Spleen (tissue), 13 donors: ENCODE measurements at places on chromosomes 4 and X. TPM values are rescaled to one million over a fixed set of nuclear protein-coding genes. Genes with fewer than 3 reads are reported as not detected.

CPE gene
- 9.6 TPM for total RNA-seq

RPA4 gene
- 0.79 TPM for total RNA-seq

CXCL10 gene
- 2.1 TPM for total RNA-seq

TMEM271 gene
- not detected for total RNA-seq

ADAM29 gene
- not detected for total RNA-seq

PNCK gene
- total RNA-seq = not detected

LRCH2 gene
- total RNA-seq = 2.9 TPM

DNA sequence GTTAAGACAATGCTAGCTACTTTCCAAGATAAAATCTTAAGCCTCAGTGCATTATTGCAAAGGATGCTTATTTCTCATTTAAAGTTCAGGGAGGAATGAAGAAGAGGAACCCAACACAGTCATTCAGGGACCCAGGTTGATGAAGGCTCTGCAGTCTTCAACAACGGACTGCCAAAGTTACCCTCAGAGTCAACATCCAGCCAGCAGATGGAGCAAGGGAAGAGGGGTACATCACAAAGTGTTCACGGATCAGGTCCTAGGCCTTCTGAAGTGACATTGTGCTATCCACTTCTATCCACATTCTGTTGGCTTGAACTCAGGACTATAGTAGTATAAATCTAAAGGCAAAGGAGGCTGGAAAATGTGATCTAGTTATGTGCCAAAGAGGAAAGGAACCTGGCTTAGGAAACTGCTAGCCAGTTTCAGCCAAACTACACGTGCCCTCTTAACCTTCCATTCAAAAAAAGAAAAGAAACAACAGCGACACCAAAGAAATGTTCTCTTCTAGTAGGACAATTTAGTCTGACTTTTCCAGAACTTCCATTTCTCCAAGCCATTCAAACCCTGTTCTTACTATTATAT, 28.8 kb downstream of the NKX6-1 start:
- no peak for DNase-seq

DNA sequence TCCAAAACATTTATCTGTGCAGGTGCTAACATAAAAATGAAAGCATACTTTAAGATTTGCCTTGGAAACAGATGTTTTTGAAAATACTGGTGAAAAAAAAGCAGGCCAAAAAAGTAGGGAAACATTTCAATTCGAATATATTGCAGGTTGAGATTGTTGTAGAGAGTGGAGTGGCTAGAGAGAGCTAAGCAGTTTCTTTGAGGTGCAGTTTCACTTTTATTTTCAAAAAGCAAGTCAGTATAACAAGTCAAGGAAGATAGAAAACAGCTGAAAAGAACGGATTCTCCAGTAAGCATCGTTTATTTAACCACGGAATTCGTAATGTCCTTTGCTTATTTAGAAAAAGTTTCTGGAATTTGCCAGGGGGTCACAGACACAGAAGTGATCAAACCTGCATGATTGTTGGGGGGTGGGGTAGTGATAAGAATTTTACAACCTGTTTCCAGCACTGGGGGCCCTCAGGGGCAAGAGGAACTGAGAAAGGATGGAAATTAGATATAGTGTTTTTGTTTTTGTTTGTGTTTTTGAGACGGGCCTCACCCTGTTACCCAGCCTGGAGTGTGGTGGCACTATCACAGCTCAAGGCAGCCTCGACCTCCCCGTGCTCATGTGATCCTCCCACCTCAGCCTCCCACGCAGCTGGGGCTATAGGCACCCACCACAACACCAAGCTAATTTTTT, 175.0 kb downstream of the TENM3 start:
- DNase-seq = no peak

DNA sequence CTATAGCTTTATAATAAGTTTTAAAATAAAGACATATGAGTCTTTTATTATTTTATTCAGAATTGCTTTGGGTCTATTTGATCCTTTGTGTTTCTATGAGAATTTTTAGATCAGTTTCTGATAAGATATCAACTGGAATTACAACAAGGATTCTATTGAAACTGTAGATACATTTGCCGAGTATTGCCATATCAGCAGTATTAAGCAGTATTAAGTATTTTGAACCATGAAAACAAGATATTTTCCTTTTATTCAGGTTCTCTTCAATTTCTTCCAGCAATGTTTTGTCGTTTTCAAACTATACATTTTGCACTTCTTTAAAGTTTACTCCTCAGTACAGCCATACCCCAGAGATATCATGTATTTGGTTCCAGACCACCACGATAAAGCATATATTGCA, 598.8 kb downstream of the DACH2 start:
- DNase-seq = no peak

DNA sequence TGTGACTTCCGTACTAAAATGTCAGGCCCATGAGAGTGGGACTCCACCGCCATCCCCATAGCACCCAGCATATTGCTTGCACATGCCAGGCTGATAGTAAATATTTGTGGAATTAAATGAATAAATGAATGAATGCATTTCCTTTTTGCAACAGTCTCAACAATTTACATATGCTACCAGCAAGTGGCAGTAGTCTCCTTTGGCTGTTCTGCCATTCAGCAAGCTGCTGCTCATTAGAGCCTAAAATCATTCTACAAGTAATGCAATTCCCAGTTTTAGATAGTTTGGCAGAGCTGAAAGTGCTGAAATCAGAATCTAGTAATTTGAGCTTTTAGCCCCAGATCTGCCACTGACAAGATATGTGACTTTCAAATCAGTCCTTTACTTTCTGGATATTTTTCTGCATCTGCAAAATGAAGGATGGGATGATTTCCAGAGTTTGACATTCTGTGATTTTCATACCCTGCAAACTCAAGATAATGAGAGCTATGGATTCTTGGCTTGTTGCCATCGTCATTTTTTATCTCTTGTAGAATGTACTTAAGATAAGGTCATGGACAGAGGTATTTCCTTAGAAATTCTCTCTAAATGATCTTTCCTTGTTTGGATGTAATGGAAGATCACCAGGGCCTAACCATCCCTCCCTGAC, 35.7 kb upstream of the INTS6L start:
- DNase-seq = no peak

DNA sequence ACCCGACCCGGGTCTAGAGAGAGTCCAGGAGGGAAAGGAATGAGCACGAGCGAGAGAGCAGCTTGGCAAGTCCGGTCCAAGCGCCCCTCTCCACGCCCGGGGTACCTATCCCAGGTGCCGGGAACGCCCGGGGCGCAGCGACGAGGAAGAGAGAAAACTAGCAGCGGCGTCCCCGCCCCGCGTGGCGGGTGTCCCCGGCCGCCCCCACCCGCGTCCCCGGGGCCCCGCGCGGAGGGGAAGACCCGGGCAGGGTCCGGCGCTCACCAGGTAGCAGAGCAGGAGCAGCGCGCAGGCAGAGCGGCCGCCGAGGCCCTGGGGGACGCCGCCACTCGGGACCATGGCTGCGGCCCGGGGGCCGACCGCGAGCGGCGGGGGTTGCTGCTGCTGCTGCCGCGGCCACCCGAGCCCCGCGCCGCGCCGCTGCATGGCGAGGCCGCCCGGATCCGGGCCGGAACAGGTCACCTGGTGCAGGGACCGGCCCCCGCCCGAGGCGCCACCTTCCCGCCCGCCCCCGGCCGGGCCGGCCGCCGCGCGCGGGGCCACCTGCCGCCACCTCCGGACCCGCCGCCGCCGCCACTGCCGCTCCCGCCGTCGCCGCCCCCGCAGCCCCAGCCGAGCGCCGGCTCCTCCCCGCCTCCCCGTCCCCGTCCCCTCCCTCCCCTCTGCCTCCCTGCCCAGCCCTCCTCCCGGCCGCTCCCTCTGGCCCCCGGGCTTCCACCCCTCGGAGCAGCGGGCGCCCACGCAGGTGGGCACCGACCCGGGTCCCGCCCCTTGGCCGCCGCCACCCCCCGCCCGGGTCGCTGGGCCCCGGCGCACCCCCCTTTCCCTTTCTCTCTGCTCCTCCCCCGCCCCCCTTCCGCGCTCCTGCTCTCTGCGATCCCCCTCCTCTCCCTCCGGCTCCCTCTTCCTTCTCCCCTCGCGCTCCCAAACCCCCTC, at the start of gene SEL1L3:
Gene SEL1L3 (minus strand): TSS at position 578 of the 936 bp plus-strand sequence. CDS start 152 bp downstream, at position 426.
- peak; percentile 93 for DNase-seq

GRCh38 chrX:49161632-49162031, 926 bp upstream of the MAGIX start:
- peak; percentile 30 for DNase-seq

GRCh38 chr4:23822181-23822580, 67.7 kb downstream of the PPARGC1A start:
- no peak for DNase-seq

GRCh38 chrX:130645955-130646583, 244.3 kb downstream of the RBMX2 start:
- no peak for DNase-seq

DNA sequence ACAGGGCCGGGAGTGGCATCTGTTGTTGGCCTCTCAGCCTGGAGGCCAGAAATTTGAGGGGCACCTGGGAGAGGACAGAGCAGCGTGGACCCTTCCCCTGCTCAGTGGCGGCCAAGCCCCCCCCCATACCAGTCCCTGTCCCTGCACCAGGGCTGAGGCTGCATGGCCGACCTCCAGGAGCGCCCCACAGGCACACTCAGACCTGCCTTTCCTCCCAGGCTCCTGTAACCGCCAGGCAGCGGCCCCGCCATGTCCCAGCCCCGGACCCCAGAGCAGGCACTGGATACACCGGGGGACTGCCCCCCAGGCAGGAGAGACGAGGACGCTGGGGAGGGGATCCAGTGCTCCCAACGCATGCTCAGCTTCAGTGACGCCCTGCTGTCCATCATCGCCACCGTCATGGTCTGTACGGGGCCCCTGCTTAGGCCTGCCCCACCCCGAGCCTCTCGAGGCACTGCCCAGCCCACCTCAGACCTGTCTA, 15.3 kb downstream of the TMEM175 start:
- DNase-seq = peak; percentile 56

DNA sequence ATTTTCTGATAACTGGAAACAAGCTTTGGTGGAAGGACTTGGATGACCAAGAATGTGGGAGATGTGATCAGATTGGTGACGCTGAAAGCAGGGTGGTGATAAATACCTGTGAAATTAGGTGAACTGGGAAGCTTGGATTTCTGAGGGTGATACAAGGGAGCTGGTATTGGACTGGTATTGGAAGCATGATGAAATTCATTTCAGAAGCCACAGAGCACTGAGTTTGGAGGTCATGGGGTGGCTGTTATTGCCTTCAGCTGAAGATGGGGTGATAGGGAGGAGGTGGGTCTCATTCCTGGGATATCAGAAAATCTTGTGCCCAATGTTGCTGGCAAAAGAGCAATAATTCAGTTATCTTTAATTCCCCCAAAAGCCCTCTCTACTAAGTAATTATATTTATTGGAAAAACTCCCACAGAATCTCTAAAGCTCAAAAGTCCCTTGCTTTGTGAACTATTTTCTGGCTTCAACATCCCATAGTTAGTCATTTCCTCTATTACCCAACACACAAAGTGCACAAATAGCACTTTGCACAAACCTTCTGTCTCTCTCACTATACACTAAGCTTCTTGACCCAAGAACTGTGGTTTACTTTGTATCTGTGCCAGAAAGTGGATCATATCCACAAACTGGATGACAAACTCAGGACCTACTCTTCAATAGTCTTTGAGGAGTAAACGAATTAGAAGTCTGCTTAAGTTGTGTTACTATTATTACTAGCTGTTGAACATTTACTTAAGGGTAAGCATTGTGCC, 23.1 kb upstream of the CAMK2D start:
- DNase-seq = no peak

GRCh38 chr4:16942491-16942890, 44.0 kb upstream of the LDB2 start:
- DNase-seq = no peak

- no peak for DNase-seq
Observed at GRCh38 chr4:147596377-147596776, 20.8 kb upstream of the TMEM184C start.

DNA sequence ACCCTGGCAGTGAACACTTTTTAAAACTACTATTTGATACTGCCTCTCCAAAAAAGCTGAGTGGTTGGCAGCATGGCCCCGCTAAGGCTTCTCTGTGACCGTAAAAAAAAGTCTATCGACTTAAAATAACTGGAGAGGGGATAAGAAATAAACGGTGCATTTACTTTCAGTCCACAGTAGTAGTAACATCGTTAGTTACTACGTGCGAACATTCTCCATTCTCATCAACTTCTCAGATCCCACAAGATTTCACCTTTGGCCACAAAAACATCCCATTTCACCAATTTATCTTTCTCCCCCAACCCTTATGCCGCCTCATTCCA, 524 bp upstream of the EXOSC9 start:
- DNase-seq = no peak

- DNase-seq = no peak
Observed at GRCh38 chrX:105265093-105265492, 44.6 kb upstream of the TEX13A start.

GRCh38 chr4:52983563-52984303, 121.6 kb downstream of the RASL11B start:
- DNase-seq = no peak

DNA sequence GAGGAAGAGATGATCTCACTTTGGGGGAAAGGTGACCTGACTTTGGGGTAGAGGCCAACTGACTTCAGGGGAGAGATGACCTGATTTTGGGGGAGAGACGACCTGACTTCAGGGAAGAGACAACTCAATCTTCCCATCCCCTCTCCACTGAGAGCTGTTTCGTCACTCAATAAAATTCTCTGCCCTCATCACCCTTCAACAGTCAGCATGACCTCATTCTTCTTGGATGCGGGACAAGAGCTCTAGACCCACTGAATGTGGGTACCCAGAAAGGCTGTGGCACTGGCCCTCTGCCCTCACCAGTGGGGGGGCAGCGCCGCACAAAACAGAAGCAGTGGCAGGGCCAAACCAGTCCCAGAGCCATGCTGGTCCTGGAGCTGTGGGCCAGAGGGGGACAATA, 34.6 kb downstream of the ATXN3L start:
- DNase-seq = no peak

- no peak for DNase-seq
Observed at GRCh38 chrX:9062641-9063040, 28.7 kb upstream of the FAM9B start.

DNA sequence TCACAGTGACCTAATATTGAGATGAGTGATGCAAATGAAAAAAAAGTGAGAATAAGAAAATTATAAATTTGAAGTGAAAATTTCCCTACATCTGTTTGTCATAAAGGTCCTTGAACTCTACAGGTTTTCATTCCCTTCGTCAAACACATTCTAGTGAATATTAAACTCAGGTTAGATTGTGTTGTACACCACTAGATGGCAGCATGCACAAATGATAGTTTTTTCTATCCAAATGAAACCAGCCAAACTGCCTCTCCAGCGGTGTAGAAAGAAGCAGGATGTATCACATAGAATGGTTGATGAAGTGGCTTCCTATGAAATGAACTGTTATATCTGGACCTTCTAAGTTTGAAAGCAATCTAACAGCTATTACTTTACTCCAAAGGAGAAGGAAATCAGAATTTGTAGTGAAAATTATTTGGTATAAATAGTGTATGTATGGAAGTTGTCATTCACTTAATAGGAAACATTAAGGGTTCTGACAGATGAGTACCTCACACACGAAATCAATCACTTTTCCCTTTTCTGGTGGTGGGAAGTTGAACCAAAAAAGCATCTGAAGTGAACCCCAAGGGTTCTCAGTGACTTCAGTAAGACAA, 382.7 kb downstream of the UNC5C start:
- no peak for DNase-seq

GRCh38 chrX:103517246-103517645, 2.0 kb downstream of the RAB40A start:
- no peak for DNase-seq
